ENCODE measurements at places on chromosomes 4 and X. TPM values are rescaled to one million over a fixed set of nuclear protein-coding genes. Genes with fewer than 3 reads are reported as not detected.

SORBS2 gene
- 261 TPM for total RNA-seq

CCDC158 gene
- not detected for total RNA-seq

FOXR2 gene
- not detected for total RNA-seq

PAGE4 gene
- total RNA-seq: not detected

SATL1 gene
- not detected for total RNA-seq

PRDM8 gene
- total RNA-seq: not detected

MAMLD1 gene
- total RNA-seq: 1.5 TPM

MGARP gene
- total RNA-seq: 0.94 TPM

NLRP2B gene
- total RNA-seq: under 0.01 TPM

FAM199X gene
- total RNA-seq: 16.5 TPM

CFAP299 gene
- total RNA-seq: not detected

NAP1L3 gene
- 0.16 TPM for total RNA-seq

USP27X gene
- 4.4 TPM for total RNA-seq

UGT2A1 gene
- total RNA-seq: not detected

CT45A5 gene
- not detected for total RNA-seq

FRMD7 gene
- under 0.01 TPM for total RNA-seq

IL21 gene
- not detected for total RNA-seq

PPBP gene
- total RNA-seq: not detected

RBM46 gene
- not detected for total RNA-seq

NPNT gene
- total RNA-seq: 0.32 TPM

TCEAL7 gene
- total RNA-seq: 2.8 TPM

XPNPEP2 gene
- total RNA-seq: not detected

JCHAIN gene
- not detected for total RNA-seq

MAGEA9B gene
- total RNA-seq: not detected

PNCK gene
- not detected for total RNA-seq

FAM114A1 gene
- 67.8 TPM for total RNA-seq

RXFP1 gene
- not detected for total RNA-seq

PNMA6A gene
- total RNA-seq: 0.94 TPM

DACH2 gene
- not detected for total RNA-seq

KLHL4 gene
- 87.8 TPM for total RNA-seq

REELD1 gene
- not detected for total RNA-seq

MAGEC2 gene
- total RNA-seq: not detected

FREM3 gene
- total RNA-seq: 0.76 TPM

CSAG1 gene
- not detected for total RNA-seq

GTPBP6 gene
- 39.1 TPM for total RNA-seq

MTNR1A gene
- under 0.01 TPM for total RNA-seq

CHIC2 gene
- 35.3 TPM for total RNA-seq

TBC1D8B gene
- total RNA-seq: 2.4 TPM

DNAAF6 gene
- not detected for total RNA-seq

UGT2A3 gene
- total RNA-seq: not detected

EGFL6 gene
- not detected for total RNA-seq

HS3ST1 gene
- total RNA-seq: 1.1 TPM

BTC gene
- total RNA-seq: 0.06 TPM

CT47B1 gene
- not detected for total RNA-seq

Measured in bladder microvascular endothelial cell (primary cell).